Effector memory CD4-positive, alpha-beta T cell (primary cell): ENCODE measurements at places on chromosomes 16 and 17.

DNA sequence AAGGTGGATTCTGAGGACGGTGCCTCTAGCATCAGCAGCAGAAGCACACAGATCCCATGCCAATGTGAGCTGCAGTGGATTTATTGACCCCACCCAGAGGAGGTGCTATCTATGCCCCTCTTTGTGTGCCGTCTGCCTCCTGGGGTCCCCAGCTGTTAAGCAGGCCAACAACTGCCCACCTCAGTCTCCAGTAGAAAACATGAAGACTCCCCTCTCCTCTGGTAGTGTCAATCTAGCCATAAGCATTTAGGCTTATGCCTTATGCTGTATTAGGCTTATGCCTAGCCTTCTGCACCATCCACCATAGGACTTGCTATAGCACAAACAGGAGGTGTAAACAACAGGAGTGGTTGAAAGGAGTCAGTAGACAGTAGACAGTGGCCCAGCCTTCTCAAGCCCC lies 417.9 kb upstream of the C16orf82 start:
- H3K4me1 ChIP-seq = no peaks in the 10 kb centered on the region
- no peaks in the 10 kb centered on the region for H3K27me3 ChIP-seq
- H3K36me3 ChIP-seq = no peaks in the 10 kb centered on the region

- H3K4me1 ChIP-seq = no peaks in the 10 kb centered on the region
- H3K4me3 ChIP-seq = no peak overlapping the region
These were observed 222.9 kb upstream of the IRX3 start for GRCh38 chr16:54509456-54509855.

GRCh38 chr17:29294580-29294900 lies 592 bp upstream of the NUFIP2 start:
- no peaks in the 10 kb centered on the region for H3K27me3 ChIP-seq
- peaks cover 16% of the 10 kb centered on the region for H3K4me1 ChIP-seq
- no peak for DNase-seq
- peaks cover 7% of the 10 kb centered on the region for H3K36me3 ChIP-seq
- peak overlapping the region; percentile 83 for H3K27ac ChIP-seq

GRCh38 chr17:36824678-36825101 lies 112.6 kb upstream of the LHX1 start:
- H3K27me3 ChIP-seq = no peaks in the 10 kb centered on the region
- no peak for DNase-seq
- H3K27ac ChIP-seq = no peak overlapping the region
- H3K36me3 ChIP-seq = no peaks in the 10 kb centered on the region
- H3K4me3 ChIP-seq = no peak overlapping the region
- no peaks in the 10 kb centered on the region for H3K4me1 ChIP-seq

GRCh38 chr16:17887963-17888362 lies 417.2 kb upstream of the XYLT1 start:
- no peaks in the 10 kb centered on the region for H3K27me3 ChIP-seq
- no peak overlapping the region for H3K4me3 ChIP-seq
- H3K27ac ChIP-seq = no peak overlapping the region
- no peaks in the 10 kb centered on the region for H3K4me1 ChIP-seq

DNA sequence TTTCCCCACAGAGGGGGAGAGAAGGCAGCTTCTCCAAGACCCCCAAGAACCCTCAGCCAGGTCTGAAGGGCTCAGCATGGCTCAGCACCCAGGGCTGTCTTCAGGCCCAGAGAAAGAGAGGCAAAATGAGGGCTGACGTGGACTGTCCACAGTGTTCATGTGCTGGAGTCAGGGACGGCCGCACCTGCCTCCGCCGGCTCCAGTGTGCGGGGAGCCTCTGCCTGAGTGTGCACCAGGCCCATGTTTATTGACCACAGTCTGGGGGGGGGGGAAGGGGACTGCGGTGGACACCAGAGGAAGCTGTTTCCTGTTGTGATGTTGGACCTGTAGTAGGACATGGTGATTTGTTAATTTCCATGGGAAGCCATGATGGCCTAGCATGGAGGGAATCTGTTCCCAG lies 6.9 kb downstream of the MRM1 start:
- H3K36me3 ChIP-seq = no peaks in the 10 kb centered on the region
- no peak overlapping the region for H3K4me3 ChIP-seq
- H3K4me1 ChIP-seq = no peaks in the 10 kb centered on the region
- DNase-seq = no peak
